ENCODE measurements at places on chromosomes 12 and 14. TPM values are rescaled to one million over a fixed set of nuclear protein-coding genes. Genes with fewer than 3 reads are reported as not detected.

TEX52 gene
- not detected for total RNA-seq

METTL1 gene
- total RNA-seq, result 18.6 TPM

GRCh38 chr12:65642061-65642661 lies 182.1 kb upstream of the HMGA2 start:
- H3K27ac ChIP-seq, result no peak overlapping the region
- H3K4me1 ChIP-seq, result no peaks in the 10 kb centered on the region
- H3K36me3 ChIP-seq, result no peaks in the 10 kb centered on the region

DNA sequence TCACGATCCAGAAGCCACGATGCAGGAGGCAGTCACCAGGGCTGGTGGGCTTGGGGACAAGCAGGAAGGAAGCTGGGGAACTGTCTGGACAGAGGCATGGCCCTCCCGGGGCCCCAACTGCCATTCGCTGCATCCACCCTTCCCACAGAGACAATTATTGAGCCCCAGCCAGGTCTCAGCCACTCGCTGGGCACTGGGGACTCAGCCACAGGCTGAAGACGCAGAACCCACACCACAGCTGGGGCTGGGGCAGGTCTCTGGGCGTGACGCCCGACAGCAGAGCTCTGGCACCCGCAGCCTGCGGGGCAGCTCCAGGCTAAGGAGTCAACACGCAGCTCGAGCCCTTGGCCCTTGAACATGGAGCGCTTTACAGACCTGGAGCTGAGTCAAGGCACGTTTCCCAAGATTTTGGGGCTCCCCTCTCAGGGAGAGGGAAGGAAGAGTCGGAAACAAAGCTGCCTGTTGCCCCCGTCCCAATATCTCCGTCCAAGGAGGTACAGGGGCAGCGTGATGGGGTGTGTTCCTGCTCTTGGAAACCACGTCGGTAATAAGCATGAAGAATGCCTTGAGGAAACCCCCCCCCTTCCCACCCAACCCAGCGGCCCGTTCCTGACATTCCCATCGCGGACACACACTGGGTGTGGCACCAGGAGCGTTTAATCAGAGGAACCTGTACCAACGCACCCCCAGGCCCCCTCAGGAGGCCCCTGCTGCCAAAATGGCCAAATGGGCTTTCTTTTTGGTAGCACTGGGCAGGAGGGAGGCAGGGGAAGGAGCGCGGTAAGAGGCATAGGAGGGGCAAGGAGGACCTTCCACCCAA lies 6.7 kb downstream of the RIMBP2 start:
- H3K4me1 ChIP-seq, result no peaks in the 10 kb centered on the region
- H3K4me3 ChIP-seq, result no peak overlapping the region
- no peak overlapping the region for H3K27ac ChIP-seq
- no peaks in the 10 kb centered on the region for H3K36me3 ChIP-seq
- DNase-seq, result no peak

ANO2 gene
- 0.70 TPM for total RNA-seq

GRCh38 chr12:76940671-76941445 lies 62.0 kb upstream of the CSRP2 start:
- no peak overlapping the region for H3K27ac ChIP-seq
- DNase-seq, result no peak
- H3K27me3 ChIP-seq, result no peaks in the 10 kb centered on the region
- H3K4me3 ChIP-seq, result no peak overlapping the region
- no peaks in the 10 kb centered on the region for H3K4me1 ChIP-seq

MSI1 gene
- 5.6 TPM for total RNA-seq
